Aortic smooth muscle cell (primary cell): ENCODE measurements at places on chromosomes 12 and 14. TPM values are rescaled to one million over a fixed set of nuclear protein-coding genes. Genes with fewer than 3 reads are reported as not detected.

The PACS2 gene
- total RNA-seq = 48.9 and 51.1 TPM in 2 replicates

The CLEC4C gene
- not detected in 2 replicates for total RNA-seq

The LMNTD1 gene
- 0.26 TPM in 1 of 2 replicates, not detected in the other for total RNA-seq

The ESRRB gene
- under 0.01 and 0.06 TPM in 2 replicates for total RNA-seq

The ART4 gene
- total RNA-seq = 0.66 and 3.5 TPM in 2 replicates

The NFATC4 gene
- total RNA-seq = 32.8 and 34.5 TPM in 2 replicates

The BMP4 gene
- 2.4 and 8.6 TPM in 2 replicates for total RNA-seq

The NDUFB1 gene
- total RNA-seq = 241 and 270 TPM in 2 replicates

The TMEM30B gene
- 1.8 and 2.4 TPM in 2 replicates for total RNA-seq

The KRT71 gene
- total RNA-seq = not detected in 2 replicates

The INSM2 gene
- not detected in 2 replicates for total RNA-seq

The KRT80 gene
- total RNA-seq = 0.13 and 0.62 TPM in 2 replicates

The LRRC10 gene
- total RNA-seq = not detected in 2 replicates

The GPR137C gene
- total RNA-seq = 0.26 and 0.56 TPM in 2 replicates

The DIO2 gene
- total RNA-seq = 47.3 and 161 TPM in 2 replicates

The MRPL42 gene
- 57.8 and 60.6 TPM in 2 replicates for total RNA-seq

The CPNE6 gene
- total RNA-seq = not detected in 2 replicates

The NUMB gene
- total RNA-seq = 37.0 and 38.1 TPM in 2 replicates

The SLC39A9 gene
- total RNA-seq = 118 and 127 TPM in 2 replicates

The RNU6-7 gene
- total RNA-seq = not detected in 2 replicates

The ADCY4 gene
- total RNA-seq = 2.6 and 2.9 TPM in 2 replicates

The PTCSC3 gene
- not detected in 2 replicates for total RNA-seq

The ETFBKMT gene
- total RNA-seq = 2.6 and 4.0 TPM in 2 replicates

The TAS2R31 gene
- total RNA-seq = 2.2 and 3.9 TPM in 2 replicates

The DPF3 gene
- total RNA-seq = 1.7 and 1.8 TPM in 2 replicates

The PLEKHD1 gene
- 0.06 TPM in 1 of 2 replicates, not detected in the other for total RNA-seq

The C3AR1 gene
- 0.19 and 0.40 TPM in 2 replicates for total RNA-seq

The SLC25A47 gene
- total RNA-seq = not detected in 2 replicates

The MIA2 gene
- 9.4 and 13.7 TPM in 2 replicates for total RNA-seq

The IFI27 gene
- 10.0 and 17.7 TPM in 2 replicates for total RNA-seq

The OVCH1 gene
- 0.12 and 0.26 TPM in 2 replicates for total RNA-seq

The LTBP2 gene
- 202 and 239 TPM in 2 replicates for total RNA-seq
